Effector CD4-positive, alpha-beta T cell (primary cell): ENCODE measurements at places on chromosomes 1 and 21.

DNA sequence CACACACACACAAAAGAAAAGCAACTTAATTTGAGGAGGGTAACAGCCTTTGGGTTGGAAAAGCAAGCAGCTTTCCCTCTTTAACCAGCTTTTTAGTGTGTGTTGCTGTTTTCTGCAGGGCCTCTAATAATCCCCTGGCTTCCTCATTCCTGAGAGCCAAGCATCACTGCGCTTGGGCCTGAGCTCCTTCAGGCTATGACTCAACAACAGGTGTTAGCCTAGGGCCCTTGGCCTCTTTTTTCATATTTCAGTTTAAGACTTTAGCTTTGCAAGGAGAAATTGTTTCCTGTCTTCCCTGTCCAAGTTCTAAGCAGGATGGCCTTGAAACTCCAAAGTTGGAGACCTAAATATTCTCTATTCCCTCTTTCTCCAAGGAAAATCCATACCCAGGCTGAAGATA, 26.2 kb upstream of the SNX27 start:
- no peak for DNase-seq

DNA sequence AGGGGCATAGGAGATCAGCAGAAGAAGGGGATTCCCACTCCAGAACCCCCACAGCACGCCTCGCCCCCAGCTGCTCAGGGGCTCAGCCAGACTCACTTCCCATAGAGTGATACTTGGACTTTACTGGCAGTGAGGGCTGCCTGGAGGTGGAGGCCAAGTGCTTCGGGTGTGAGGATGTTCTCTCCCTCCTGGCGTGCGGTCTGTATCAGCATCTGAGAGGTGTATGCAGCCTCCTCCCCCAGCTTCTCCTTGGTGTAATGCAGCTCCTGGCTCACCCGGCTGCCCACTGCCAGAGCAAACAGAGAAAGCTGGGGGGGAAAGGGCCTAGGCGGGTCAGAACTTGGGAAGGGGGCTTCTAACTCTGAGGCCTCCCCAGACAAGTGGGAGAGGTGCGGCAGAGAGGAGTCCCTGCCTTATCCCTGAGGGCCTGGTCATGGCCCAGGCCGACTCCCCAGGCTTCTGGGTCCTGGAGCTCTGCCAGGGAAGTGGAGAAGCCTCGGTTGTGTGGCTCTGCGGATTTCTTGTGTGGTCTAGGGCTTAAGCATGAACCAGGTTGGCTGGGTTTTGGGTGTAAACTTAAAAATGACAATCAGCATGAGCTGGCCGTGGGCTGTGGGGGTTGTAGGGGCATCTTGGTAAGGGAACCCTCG, 10.9 kb downstream of the PTCH2 start:
- DNase-seq: no peak

GRCh38 chr1:12109901-12110300, 46.8 kb downstream of the TNFRSF8 start:
- DNase-seq: no peak

GRCh38 chr1:81670286-81670685, 130.4 kb upstream of the ADGRL2 start:
- DNase-seq: no peak

GRCh38 chr21:30257773-30258172, 25.0 kb downstream of the KRTAP24-1 start:
- no peak for DNase-seq

DNA sequence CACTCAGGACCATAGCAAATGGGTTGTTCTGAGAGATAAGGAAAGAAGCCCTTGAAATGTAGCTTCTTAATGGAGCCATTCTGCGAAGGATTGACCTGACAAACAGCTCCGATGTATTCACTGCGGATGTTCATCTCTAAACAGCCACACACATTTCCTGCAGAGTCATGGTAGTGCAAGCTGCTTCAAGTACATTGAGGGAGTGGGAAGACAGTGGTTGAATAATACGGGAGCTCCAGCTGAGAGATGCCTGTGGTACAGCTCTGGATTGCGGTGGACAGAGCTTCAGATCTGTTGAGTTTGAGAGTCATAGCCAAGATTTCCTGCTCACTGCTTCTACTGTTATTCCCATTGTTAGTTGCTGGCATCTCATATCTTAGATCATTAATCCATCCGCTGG, 86.6 kb downstream of the ZBTB18 start:
- DNase-seq: no peak

- DNase-seq: no peak
These were observed 10.6 kb downstream of the ACTL8 start for GRCh38 chr1:17765444-17766411.
